ENCODE measurements at places on chromosomes 11 and 22.
A peak's percentile ranks its signal among the peaks of the same experiment; 100 is the strongest.

DNA sequence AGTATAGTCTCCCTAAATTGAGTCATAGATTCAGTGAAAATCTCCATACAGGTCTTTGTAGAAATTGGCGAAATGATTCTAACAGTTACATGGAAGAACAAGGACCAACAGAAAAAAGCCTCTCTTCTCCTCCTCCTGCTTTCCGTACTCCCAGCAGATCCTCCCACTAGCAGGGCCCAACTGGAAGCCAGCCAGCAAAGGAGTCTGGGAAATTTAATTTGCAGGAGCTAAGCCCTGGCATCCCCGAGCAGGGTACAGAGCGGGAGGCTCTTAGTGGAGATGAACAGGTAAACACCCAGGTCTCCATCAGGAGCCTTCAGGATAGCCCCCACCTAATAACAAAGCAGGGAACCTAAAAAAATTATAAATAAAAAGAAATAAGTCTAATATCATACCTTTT is 1473.8 kb downstream of the TBC1D22A start:
- DNase-seq, result no peak

DNA sequence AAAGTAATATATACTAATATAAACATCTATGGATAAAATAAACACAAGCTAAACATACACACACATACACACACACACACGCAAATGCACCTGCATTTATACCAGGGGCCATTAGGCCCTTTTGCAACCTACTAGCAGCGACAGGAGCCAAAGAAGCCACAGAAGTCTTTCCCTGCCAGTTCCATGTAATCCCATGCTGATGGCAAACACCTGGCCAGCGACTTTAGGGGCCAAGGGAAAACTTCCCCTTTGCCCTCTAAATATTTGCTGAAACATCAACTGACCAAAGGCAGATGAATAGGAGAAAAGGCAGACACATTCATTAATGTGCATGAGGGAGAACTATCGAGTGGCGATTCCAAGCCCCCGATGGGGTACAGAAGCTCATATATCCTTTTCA is 14.8 kb upstream of the P2RY2 start:
- DNase-seq, result no peak

GRCh38 chr11:68651985-68652682 is 32.2 kb upstream of the GAL start:
- no peak for DNase-seq

GRCh38 chr22:46612904-46613605 is 7.1 kb upstream of the GRAMD4 start:
- no peak for DNase-seq

DNA sequence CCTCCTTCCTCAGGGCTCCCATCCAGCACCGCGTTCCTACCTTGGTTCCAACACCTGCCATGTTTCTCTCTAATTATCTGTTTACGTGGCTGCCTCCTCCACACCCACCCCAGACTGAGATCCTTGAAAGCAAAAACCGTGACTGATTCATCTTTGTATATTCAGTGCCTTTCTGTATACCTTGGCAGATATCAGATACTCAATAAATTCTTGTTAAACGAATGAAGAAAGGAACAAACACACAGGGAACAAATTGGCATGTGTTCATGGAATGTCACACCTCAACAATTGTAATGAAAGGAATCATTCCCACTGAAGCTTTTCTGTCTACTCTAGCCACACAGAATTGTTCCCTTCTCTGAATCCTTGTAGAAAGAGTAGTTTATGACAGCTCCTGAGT is 20.4 kb upstream of the LRRC55 start:
- no peak for DNase-seq

- no peak for DNase-seq
Observed at GRCh38 chr11:112580864-112581263, 320.2 kb upstream of the PLET1 start.

- no peak for DNase-seq
Observed at GRCh38 chr11:35290876-35291275, 128.5 kb downstream of the SLC1A2 start.

DNA sequence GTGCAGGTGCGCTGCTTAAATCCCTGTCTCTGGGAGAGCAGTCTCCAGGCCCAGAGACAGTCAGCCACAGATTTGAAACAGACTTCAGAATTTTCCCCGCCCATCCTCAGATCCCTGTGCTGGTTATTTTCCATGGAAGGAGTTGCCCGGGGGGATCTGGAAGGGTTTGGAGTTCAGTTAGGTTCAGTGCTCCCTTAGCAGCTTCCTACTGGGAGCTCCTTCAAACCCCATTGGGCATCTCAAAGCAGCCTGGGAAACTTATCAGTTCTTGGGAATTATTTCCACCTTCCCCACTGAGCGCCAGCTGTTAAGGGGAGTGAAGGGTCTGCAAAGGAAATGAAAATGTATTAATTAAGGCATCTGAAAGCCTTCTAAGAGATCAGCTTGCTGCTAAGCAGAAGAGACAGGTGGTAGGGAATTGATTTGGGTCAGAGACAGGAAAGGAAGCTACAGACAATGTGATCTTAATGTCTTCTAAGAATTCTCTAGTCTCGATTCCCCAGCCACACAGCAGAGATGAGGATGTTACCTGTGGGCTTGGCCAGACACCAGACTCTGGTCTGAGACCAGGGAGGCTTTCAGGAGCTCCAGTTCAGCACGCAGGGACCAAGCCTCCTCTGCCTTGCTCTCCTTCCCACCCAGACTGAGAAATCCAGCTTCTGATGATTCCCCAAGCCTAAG is 106.2 kb upstream of the TBCEL start:
- DNase-seq, result no peak

DNA sequence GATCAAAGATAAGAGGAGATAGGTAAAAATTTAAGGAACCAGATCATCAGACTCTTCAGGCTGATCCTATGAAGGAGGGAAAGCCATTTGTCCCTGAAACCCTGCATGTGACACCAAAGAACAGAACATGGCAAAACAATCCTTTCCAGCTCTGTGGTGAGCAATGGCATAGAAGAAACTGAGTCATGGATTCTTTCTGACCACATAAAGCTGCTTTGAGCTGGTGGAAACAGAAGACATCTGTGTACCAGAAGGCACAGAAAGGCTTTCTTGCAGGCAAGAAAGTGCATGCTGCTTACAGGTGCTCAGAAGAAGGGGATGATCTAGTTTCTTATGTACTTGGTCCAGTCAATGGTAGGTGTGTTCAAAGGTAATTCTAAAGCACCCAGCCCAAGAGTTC is 45.0 kb upstream of the APOA1 start:
- DNase-seq, result no peak

DNA sequence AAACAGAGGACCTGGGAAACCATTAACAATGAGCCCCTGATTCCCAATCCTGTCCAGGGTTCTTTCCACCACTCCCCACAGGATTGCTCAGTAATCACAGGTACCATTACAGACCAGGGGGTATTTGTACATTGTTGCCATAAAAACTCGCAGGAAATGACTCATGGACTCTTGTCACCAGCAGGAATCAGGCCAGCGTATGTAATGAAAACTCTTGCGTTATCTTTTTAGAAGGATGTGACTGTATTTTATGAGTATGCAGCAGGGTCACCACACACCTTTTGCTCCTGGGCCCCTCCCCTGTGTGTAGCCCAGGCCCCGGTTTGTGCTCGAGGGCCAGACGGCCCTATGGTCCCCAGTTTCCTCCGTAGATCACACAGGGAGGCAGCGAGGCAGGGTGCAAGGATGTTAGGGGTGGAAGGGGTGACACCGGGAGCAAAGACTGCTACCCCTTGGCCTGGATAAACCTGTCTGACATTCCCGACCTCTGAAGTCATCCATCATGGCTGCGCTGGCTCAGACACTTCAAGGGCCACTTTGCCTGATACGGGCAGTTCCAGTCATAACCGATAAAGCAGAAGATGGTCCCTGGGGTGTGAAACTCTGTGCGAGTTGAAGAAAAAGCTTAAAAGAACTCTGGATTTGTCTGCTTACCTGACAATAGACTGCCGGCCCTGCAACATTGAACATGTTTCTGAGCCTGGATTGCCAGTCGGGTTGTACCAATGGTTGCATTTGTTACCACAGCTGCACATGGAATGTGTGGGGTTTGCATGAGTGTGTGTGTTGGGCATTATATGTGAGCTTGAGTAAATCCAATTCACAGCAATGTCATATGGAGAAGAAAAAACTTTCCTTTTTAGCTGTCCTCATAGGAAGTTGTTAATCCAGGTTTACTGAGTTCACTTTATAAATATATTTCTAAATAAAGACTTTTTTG is 56.9 kb downstream of the MICAL2 start:
- DNase-seq, result no peak

GRCh38 chr11:113167599-113167998 is 146.8 kb upstream of the TTC12 start:
- DNase-seq, result no peak

DNA sequence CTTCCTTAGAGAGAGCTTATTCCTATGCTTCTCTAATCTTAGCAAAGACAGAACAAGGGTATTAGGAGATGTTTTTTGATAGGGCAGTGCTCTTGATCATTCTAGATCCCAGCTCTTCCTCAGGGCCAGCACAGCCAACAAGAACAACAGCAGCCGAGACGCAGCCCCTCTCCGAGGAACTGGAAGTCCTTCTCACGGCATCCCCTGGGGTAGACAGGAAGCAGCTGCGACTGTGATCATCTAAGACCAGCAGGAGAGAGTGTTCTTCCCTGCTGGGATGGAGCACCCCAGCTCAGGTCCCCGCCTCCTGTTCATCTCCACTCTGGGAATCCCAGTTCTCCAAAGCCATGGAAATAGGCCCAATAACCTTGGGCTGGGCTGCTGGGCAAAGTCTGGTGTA is 29.6 kb downstream of the IRAG1 start:
- no peak for DNase-seq

DNA sequence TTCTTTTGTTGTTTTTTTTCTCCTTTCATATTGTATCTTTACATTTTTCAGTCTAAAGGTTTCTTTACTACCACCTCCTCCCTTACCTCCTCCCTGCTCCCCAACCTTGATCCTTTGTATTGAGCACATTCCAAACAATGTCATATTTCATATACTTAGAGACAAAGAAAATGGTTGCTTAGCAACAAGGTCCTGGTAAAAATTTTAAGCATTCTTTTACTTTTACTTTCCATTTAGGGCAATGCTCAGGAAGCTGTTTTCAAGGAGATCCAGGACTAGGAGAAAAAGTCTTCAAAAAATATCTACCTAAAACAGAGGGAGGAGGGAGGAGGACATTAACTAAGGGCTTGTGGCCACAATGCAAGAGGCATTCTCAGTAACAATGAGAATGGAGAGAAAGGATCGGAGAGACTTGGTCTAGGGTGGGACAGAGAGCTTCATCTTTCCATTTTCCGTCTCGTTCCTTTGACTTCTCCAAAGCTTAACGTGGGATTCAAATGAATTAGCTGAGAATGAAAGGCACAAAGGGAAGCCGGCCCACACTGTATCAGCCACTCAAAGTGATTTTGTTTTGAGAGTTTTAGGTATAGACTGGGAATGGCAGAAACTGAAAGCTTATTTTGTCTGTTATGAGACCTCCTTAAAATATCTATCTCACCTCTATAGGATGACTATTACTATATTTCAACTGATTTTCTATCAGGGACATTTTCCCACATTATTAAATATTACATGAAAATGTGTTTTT is 455.7 kb downstream of the RAB38 start:
- no peak for DNase-seq

GRCh38 chr11:76773921-76774361 is 9.2 kb upstream of the TSKU start:
- no peak for DNase-seq

GRCh38 chr11:61762223-61762615 is 9.8 kb downstream of the MYRF start:
- DNase-seq, result no peak

DNA sequence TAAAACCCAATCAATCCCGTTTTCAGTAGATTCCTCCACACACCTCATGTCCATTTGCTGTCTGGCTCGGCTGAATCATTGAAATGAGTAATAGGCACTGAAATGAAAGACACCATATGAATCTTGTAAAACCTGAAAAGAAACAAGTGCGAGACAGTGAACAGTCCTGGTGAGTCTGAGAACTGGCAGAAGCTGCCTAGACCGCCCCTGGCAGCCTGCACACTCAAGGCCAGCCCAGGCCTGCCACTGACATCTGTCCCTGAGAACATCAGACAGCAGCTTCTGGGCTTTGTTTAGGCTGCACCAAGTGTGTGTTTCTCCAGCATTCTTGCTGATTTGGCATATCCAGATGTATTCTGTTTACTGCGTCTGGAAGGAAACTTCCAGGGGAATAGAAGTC is 44.8 kb downstream of the ENDOD1 start:
- peak; percentile 91 for DNase-seq

DNA sequence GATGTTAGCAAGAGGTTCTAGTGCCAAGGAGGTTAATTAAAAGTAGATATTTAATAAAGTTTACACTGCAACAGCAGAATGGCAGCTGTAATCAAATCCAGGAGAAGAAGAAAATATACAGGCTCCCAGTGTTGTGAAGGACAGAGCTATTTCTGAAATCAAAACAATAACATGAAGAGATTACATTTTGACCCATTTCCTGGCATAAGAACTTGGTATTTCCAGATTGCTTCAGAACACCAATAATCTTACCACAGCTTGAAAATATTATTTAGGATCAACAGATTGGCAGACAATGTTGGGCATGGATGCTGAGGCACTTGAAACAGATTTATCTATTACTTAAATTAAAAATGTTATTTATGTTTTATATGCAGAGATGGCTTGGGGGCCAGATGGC is 692.5 kb downstream of the KCNA4 start:
- no peak for DNase-seq

GRCh38 chr11:75293903-75294302 is 53.3 kb downstream of the TPBGL start:
- DNase-seq, result no peak

- no peak for DNase-seq
Observed at GRCh38 chr11:48101958-48102357, 114.7 kb upstream of the OR4B1 start.

DNA sequence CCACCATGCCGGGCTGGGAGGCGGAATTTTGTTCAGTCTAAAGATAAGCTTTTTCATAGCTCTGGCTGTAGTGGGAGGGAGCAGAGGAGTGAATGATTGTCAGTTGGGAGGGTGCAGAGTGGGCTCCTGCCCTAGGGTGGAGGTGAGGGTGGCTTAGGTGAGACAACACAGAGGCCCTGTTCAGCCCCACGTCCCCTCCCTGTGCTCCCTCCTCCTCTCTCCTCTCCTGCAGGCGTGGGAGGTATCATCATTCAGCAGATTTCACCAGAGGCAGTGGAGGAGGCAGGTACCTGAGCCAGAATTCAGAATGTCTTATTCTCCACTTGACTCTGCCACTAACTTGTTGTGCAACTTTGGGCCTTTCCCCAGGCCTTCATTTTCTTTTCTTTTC is 1.7 kb upstream of the THRSP start:
- DNase-seq, result no peak

DNA sequence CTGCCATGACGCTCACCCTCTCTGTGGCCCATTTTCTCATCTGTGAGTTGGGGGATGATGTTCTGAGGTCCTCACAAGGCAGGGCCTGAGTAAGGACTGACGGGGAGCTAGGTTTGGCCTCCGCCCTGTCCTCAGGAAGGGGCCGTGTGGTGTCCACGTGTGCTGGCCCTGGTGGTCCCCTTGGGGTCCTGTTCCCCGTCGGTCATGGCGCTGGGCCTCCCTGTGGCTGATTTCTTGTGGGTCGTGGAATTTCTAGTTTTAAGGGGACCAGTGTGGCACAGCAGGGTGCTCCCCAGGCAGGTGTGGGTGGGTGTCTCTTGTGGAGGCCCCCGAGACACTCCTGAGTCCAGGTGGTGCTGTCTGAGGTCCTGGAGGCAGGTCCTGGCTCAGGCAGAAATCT is 5.9 kb downstream of the LINC01488 start:
- no peak for DNase-seq

GRCh38 chr11:116775975-116776374 is 3.2 kb upstream of the BUD13 start:
- DNase-seq, result no peak

- DNase-seq, result no peak
Observed at GRCh38 chr11:93735627-93736026, 5.7 kb downstream of the TAF1D start.

- no peak for DNase-seq
Observed at GRCh38 chr22:40533712-40534378, 102.7 kb downstream of the MRTFA start.
